CD8-positive, alpha-beta T cell (primary cell): ENCODE measurements at places on chromosomes 16 and 17. TPM values are rescaled to one million over a fixed set of nuclear protein-coding genes. Genes with fewer than 3 reads are reported as not detected.

Gene ULK2
- total RNA-seq: 10.7 TPM

Gene GRIN2A
- total RNA-seq: not detected

Gene CES5A
- not detected for total RNA-seq

Gene TVP23B
- 20.2 TPM for total RNA-seq

Gene TMED6
- 0.60 TPM for total RNA-seq

Gene DOK4
- total RNA-seq: 1.7 TPM

Gene KRT32
- total RNA-seq: not detected

Gene AXIN2
- 20.9 TPM for total RNA-seq

Gene HEATR9
- 2.5 TPM for total RNA-seq

Gene G6PC1
- total RNA-seq: not detected

Gene GDPD1
- total RNA-seq: 1.1 TPM

Gene TBC1D3C
- total RNA-seq: not detected

Gene C17orf100
- 0.39 TPM for total RNA-seq

Gene FSCN2
- total RNA-seq: 0.38 TPM

Gene TBC1D3B
- 4.6 TPM for total RNA-seq

Gene WSCD1
- not detected for total RNA-seq

- DNase-seq: no peak
Observed at GRCh38 chr17:81114351-81115093, 50.8 kb upstream of the PVALEF start.

- DNase-seq: no peak
Observed at GRCh38 chr17:41211845-41212466, 14.5 kb upstream of the KRTAP9-2 start.

GRCh38 chr17:42571435-42572225 is 4.7 kb downstream of the MLX start:
- DNase-seq: no peak

DNA sequence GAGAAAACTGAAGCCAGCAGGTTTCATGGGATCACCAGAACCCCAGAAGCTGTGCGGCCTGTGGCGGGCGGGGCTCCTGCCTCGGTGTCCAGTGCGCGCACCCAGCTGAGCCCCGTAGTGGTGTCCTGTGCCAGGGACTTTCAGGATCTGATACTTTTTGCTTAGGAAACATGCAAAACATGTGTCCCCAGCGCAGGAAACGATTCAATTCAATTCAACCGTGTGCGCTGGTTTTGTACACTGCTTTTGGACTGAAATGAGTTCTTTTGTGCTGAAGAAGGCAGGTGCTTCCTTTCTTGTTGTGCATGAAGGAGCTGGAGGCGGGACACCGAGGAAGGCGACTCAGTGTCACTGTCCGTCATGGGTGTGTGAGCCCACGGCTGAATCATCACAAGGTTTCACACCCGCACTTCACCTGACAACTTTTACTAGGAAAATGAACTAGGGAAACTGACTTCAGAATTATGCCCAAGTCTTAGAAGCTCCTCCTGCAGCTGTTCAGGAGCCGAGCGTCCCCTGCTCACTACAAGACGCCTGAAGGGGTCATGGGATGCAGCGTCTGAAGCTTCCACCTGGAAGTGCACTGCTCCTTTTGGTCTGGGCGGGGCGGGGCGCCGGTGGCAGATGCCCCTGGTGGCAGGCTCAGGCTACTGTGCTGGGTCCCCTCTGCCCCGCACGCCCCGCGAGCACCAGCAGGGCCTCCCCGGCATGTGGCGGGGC is 31.4 kb upstream of the ZNF750 start:
- no peak for DNase-seq

DNA sequence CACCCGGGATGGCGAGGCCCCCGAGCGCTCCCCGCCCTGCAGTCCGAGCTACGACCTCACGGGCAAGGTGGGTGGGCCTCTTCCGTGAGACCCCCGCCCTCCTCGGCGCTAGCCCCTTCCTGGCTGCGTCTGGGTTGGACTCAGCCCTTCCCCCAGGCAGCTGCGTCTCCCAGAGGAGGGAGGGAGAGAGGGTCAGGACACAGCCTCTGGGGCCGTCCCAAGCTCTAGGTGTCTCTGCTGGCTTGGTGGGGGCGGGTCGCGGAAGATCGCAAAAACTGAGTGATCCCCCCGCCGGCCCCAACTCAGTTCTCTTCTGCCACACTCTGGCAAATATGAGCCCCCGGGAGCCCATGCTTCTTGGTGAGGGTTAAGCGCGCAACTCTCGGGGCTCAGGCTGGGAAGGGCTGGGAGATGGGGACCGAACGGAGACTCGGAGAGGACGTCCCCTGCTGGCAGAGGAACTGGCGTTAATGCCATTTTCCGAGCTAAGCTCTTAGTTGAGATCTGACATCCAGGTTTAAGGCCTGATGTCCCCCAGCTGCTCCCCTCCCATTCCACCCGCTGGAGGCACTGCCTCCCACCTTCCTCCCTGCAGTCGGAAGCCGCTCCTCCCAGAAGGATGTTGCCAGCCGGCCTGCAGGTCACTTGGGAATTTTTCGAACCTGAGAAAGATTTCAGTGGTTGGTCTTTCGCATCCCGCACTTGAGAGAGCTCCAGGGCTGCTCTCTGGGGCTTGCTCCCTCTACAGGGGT is 419 bp downstream of the RAB37 start:
- peak; percentile 40 for DNase-seq

DNA sequence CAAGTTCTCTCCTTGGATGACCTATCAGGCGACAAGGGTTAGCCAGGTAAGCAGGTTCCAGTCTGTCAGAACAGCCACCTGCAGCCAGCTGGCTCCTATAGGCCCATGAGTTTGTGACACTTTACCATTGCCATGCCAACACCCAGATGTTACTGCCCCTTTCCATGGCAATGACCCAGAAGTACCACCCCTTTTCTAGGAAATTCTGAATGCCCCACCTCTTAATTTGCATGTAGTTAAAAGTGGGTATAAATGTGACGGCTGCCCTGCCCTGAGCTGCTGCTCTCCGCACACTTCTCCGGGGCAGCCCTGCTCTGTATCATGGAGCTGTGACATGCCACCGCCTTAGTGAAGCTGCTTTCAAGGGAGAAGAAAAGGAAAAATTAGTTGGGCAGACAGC is 10.0 kb upstream of the SECTM1 start:
- DNase-seq: no peak

GRCh38 chr16:48269011-48269410 is 21.7 kb upstream of the ABCC11 start:
- no peak for DNase-seq

DNA sequence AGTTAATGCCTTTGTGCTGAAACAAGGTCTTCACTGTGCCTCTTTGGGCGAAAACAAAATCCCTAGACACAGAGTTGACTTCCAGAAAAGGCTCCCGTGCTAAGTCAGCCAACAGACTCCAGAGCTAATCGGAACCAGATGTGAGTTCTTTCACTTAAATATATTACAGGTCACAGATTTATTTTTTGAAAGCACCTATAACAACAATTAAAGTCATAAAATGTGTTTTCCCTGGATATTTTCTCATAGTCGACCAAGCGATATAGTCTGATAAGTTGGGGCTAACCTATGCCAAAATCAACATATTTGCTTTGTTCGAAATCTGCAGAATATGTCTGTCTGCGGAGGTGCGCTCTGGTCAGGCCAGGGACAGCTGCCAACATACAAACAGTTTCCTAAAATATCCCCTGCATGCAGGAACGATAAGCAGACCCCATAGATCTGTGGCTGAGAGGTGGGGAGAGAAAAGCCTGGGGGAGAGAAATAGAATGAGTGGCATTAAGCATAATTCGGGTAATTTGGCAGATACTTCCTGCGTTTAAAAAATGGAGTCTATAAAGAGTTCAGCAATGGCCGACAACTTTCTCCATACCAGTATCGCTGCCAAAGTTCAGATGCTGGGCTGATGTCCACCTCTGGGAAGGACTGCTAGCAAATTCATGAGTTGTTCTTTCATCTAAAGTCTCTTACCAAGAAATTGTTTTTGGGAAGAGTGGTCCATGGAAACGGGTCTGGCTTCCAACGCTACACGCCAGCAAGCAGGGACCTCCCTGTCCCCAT is 50.8 kb upstream of the MYH10 start:
- DNase-seq: no peak

DNA sequence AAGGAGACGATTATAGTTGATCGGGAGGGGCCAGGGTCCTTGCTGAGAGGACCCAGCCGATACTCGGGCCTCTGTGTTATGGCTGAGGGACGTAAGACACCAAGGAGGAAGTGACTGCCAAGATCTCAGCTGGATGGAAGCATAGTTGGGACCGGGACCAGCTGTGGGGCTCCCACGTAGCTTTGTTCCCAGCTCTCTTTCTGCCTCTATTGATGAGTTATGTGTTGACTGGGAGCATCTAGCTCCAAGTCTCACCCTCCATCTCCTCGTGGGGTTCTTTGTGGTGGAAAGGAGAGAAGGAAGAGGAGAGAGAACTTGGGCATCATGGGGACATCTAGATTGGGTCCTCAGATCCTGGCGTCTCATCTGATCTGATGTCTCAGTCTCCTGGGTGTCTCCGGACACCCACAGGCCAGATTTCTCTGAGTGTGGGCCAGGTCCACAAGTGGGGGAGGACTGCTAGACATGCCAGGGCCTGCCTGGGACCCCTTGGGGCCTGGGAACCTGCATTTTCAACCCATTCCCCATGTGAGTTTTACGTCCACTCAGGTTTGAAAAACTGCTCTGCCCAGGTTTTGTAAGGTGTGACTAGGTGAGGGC is 1.0 kb downstream of the MGRN1 start:
- no peak for DNase-seq

DNA sequence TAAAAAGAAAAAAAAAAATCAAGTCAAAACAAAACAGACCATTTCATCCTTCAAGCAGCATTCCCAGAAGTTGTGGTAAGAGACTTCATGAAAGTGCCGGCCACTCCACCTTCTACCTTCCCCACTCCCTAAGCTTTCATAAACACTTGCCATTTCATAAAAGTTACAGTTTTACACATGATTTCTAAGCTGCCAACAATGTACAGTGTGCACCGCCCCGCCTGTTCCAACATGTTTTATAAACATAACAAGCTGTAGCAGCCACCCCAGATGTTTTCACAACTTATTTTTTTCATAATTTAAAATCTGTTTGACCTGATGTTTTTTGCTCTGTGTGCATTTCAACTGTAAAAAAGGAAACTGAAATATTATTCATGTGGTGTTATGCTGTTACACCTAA is 608.1 kb downstream of the TOX3 start:
- DNase-seq: no peak

GRCh38 chr16:76164970-76165558 is 112.1 kb upstream of the CNTNAP4 start:
- no peak for DNase-seq

GRCh38 chr17:50710025-50710424 is 2.3 kb upstream of the ANKRD40 start:
- no peak for DNase-seq

DNA sequence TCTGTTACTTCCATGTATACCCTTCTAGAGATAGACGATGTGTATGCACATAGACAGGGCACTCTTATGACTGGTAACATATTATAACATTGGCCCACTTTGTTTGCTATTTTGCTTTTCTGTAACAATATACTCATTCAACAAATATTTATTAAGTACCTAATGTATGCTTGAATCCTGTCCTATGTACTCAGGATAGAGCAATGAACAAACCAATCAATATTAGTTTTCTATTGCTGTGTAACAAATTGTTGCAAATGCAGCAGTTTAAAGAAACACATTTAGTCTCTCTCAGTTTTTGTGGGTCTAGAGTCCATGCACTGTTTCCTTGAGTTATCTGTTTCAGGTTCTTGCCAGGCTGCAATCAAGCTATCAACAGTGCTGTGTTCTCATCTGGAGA is 29.7 kb upstream of the TENT4B start:
- no peak for DNase-seq

GRCh38 chr16:82752172-82752571 is 125.4 kb downstream of the CDH13 start:
- DNase-seq: no peak

GRCh38 chr16:86882586-86883280 is 304.4 kb downstream of the FOXL1 start:
- DNase-seq: no peak

- DNase-seq: no peak
Observed at GRCh38 chr17:82840431-82840831, 609 bp upstream of the ZNF750 start.

DNA sequence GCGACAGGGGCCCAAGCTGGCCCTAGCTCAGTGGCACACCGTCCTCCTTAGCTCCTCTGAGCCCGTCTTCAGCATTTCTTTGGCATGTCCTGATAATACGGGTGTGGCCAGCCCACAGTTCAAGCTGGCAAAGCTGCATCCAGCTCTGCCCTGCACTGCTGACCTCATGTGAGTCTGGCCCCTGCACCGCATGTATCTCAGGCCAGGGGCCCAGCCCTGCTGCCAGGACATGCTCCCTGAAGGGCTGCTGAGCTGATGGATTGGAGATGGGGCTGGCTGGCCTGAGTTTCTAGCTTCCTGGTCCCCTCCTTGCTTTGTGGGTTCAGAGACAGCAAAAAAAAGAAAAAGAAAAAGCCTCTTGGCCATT is 2.4 kb downstream of the DOC2B start:
- DNase-seq: no peak

GRCh38 chr17:77880711-77881450 is 77.6 kb upstream of the TNRC6C start:
- peak; percentile 53 for DNase-seq

- no peak for DNase-seq
Observed at GRCh38 chr16:65418435-65418834, 296.6 kb upstream of the CDH11 start.

DNA sequence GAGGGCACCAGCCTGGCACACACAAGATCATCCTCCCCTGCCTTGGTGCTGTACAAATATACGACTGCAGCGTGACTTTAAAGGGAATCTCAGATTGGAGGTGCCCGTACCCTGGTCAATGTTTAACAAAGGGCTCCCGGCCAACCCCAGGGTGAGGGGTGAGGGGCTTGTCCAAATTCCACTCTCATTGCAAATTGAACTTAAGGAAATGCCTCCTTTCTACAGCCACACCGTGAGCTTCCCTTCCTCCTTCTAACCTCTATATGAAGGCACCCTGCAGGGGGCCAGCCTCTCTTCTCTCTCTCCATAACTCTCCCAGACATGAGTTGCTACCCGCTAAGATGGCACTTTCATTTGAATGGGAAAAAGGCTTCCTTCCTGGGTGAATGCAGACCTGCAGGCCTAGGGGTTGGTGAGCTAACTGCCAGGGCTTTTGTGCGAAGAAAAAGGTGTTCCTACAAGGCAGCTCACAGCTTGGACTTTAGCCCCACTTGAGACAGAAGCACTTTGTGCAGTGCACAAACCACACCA is 76.6 kb downstream of the IRF8 start:
- no peak for DNase-seq

- peak; percentile 98 for DNase-seq
Observed at GRCh38 chr17:74748529-74749278, at the start of gene NHERF1. Gene NHERF1 (plus strand): TSS chr17:74748628. CDS start chr17:74748847, 219 bp downstream.

- no peak for DNase-seq
Observed at GRCh38 chr17:34068571-34068970, 186.5 kb upstream of the CCL2 start.

- DNase-seq: no peak
Observed at GRCh38 chr16:85379041-85380001, 233.8 kb upstream of the GSE1 start.
